Stimulated activated CD8-positive, alpha-beta memory T cell treated with anti-CD3 and anti-CD28 coated beads, Interleukin-2, amount 100 ng/mL, for 48 hours (primary cell): ENCODE measurements at places on chromosomes 5 and 9.

- no peak for DNase-seq
Observed at GRCh38 chr9:36189976-36190375, 745 bp upstream of the CLTA start.

DNA sequence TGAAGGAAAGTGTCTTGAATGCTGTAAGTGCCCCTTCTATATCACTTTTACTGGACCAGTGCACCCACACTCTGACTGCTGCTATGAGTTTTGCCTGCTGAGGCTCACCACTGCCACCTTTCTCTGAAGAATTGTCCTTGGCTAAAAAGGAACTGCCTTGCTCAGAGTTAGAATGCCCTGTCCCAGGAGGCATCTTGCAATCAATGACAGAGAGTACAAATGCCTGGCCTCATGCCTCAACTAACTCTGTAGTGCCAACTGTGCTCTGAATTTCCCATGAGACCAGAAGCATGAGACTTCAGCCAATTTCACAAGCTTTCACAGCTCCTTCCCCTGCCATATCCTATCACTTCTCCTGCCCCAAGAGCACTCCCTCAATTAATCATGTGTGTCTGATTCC lies 569.7 kb downstream of the ZNF608 start:
- no peak for DNase-seq

GRCh38 chr5:72507907-72508238 lies 663 bp upstream of the ZNF366 start:
- no peak for DNase-seq

GRCh38 chr5:137935190-137935589 lies 45.9 kb downstream of the PKD2L2 start:
- DNase-seq = no peak

- no peak for DNase-seq
Observed at GRCh38 chr9:107276966-107277710, 5.9 kb upstream of the RAD23B start.

- no peak for DNase-seq
Observed at GRCh38 chr5:179889885-179890284, 17.8 kb downstream of the TBC1D9B start.

DNA sequence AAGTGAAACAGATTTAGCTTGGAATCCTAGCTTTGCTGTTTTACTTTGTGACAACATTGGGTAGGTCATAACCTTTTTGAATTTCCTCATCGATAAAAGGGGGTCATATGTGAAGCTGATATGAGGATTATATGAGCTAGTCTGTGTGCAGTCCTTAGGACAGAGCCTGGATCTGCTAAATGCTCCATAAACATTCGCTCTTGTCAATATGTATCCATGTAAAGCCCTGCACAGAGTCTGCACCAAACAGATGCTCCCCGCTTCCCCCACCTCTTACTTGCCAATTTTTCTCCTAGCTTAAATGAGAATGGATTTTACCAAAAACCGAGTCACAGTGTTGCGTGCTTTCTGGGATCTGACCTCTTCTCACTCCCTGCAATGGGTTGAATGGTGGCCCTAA lies 5.4 kb downstream of the ANKRD55 start:
- no peak for DNase-seq

- no peak for DNase-seq
Observed at GRCh38 chr5:67115246-67115645, 81.4 kb downstream of the CD180 start.

DNA sequence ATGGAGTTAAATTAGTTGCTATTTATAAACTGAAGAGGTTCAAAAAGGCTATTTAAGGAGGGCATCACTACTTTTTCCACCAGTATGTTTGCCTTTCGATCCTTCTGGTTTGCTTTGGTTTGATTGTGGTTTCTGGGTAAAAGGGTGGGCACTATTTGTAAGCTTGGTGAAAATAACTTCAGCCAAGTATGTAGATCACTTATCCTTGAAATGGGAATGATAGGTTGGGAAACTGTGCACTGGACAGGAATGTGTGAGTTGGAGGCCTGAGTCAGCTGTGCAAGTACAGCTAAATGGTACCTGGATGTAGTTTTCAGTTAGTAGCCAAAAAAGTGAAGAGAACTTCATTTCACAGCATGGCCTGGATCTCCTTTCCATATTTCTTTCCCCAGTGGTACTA lies 466.2 kb downstream of the ENC1 start:
- no peak for DNase-seq

- no peak for DNase-seq
Observed at GRCh38 chr5:111993242-111993641, 236.2 kb upstream of the NREP start.
